Epithelial cell of esophagus (primary cell): ENCODE measurements at places on chromosomes 3 and 15.

DNA sequence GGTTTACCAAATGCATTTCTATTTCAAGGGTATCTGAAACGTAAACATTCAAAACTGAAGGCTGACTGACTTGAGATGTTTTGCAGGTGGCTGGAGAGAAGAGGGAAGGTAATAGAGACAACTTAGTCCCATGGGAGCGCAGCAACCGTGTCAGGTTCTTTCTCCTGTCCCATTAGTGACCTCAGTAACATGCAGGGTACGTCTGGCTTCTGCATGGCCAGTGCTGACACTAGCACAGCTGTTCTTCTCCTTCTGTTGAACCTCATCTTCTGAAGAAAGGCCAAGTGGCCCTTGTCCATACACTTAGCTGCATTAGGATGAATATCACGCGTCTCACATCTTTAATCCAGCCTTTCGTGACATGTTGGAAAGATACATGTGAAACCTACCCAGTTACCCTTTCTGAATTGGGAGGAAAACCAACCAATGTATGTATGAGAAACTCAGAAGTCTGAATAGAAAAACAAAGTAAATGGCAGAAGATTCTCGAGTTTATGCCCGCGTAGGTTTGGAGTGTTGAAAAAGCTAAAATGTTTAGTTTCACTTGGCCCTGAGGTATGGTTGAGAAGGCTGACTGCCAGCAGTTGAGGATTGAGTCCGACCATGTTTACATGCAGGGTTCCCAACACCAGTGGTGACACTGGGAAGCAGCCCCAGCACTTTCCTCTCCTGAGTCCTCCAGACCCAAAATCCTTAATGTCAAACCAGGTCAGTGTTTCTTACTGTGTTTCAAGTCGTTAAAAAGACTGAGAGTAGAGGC, 10.3 kb downstream of the NCBP2 start:
- no peak for DNase-seq

DNA sequence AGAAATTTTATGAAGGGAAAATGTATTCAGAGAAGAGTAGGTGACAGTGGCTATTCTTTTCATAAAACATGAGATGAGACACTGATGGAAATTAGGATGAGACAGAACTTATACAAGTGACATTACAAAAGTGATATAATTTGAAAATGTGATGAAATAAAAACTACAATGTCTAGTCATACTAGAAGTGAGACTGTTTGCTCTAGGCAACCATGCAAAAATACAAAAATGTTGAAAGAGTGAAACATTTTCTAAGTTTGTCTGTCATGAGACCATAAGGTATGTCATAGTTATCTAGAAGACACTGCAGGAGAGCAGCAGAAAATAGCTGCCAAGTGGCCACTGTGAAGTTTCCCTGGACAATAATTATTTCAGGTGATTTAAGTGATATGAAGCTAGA, 459.5 kb downstream of the DIPK2A start:
- no peak for DNase-seq

DNA sequence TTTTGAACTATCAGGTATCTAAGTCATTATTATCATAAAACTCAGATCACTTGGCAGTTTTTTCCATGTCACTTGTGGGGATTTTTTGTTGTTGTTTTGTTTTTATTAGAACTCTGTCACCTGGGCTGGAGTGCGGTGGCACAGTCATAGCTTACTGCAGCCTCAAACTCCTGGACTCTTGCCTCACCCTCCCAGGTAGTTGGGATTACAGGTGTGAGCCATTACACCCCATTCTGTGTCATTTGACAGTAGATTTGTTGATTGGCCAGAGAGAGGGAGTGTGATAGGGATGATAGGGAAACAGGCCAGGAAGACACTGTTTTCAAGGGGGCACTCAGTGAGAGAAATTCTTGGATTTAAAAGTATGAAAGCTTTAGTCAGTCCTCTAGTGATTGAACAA, 54.7 kb upstream of the SCAANT1 start:
- DNase-seq: peak; percentile 54

- DNase-seq: no peak
Measured at GRCh38 chr15:31241888-31242522, 84.6 kb upstream of the KLF13 start.

DNA sequence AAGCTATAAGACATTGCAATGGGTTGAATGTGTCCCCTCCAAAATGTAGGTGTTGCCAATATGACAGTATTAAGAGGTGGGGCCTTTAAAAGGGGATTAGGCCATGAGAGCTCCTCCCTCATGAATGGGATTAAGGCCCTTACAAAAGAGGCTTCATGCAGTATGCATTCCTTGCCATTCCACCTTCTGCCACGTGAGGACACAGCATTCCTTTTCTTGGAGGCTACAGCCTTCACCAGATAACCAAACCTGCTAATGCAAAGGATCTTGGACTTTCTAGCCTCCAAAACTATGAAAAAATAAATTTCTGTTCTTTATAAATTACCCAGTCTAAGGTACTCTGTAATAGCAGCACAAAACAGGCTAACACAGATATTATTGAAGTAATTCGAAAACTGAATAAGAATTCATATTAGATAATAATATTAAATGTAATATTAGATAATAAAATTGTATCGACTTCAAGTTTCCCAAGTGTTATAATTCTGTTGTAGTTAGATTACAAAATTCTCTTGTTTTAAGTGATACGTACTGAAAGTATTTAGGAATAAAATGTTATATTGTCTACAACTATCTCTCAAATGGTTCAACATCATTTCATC, 29.4 kb upstream of the ATP8B4 start:
- DNase-seq: peak; percentile 84

GRCh38 chr15:78256044-78256437, 8.3 kb upstream of the DNAJA4 start:
- DNase-seq: no peak

DNA sequence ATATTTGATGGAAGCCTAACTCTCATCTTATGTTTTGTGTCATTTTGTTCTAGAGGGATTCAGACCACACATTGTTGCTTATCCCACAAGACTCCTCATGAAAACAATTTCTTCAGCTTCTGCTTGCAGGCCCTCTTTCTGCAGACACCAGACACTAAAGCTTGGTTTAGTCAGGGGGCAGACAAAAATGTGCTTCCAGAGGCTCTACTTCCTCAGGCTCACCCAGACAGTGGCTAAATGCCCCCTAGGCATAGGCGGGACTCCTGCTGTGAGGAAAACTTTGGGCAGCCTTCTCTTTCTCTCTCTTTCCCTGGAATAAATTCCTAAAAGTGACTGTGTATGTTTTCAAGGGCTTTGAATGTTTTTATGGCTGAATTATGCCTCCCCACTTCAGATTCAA, 435.4 kb upstream of the ATP11B start:
- DNase-seq: peak; percentile 19

DNA sequence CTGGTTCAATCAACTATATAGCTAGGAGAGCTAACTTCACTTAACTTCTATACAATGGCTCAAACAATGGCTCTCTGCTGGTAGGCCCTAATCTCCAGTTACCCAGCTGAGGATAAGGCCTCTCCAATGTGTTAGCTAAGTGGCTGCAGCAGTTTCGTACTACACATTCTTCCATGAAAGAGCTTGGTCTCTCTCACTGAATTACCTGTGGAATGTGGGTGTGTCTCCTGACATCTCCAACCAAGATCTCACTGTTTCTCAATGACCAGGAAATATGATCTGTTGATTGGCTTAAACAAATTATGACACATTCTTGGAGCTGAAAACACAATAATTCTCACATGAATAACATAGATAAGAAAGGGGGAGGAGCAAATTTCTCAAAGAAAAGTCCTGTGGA, 169.8 kb upstream of the ROBO1 start:
- DNase-seq: peak; percentile 96

DNA sequence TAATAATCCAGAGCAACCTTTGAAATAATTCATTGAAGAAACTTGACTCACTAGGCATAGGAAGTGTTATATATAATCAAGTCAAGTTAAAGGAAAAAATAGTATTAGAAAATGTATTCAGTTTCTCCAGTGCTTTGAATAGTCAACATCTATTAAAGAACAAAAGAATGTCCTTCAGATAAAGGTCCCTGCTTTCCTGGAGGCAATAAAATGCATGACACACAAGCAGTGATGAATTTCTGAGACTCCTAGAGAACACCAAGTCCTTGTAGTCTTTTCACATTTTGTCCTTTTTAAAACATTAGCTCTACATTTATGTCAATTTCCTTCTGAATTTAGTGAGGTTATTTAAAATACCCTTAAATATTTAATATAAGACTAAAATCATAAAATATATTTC, 695.5 kb downstream of the EPHA3 start:
- no peak for DNase-seq

DNA sequence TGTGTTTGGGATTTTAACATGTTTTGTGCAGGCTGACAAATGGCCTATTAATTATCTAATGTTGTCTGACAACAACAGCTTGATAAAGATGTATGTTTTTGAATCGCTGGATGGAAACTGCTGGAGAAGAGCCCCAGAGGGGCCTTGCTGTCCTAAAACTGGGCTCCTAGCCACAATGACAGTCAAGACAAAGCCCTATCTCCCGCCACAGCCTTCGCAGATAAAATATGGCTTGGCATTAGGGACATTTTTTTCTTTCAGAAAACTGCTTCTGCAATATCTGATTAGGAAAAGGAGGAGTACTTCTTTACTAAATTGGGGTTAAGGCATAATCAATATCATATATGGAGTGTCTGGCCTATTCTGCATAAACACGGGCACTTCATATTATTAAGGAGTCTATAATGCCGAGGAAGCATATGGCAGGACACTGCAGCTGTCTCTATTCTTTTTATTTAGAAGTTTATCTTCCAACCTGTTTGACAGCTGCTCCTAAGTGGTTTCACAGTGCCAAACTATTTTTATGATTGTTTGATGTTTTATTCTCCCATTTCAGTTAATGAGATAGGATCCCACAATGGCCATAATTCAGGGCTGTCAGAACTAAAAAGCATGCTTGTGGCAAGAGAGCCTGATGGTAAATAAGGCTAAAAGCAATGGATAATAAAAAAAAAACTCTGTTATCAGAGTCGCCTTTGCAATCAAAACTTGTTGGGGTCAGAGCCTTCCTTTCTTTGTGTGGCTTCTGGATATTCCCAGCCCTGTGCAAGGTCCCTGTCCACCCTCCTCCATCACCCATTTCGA, 210.1 kb downstream of the MECOM start:
- DNase-seq: no peak

DNA sequence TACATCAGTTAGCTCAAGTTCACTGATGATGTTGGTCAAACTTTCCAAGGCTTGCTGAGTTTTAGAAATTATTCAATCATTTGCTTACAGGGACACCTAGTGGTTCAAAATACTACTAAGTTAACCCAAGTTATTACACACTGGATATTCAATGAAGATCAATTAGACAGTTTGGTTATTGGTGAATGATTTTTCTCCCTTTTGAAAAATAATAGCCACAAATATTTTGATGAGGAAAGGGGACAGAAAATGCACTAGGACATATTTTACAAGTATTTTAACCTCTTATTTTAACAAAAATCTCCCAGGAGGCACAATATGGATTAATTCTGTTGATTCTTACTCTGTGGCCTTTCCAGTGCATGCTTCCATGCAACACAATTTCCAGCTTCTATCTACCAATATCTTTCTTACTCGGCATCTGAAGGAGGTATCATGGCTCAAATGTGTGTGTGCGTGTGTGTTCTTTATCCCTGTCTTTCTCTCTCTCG, 20.1 kb upstream of the GOLGA6L2 start:
- peak; percentile 17 for DNase-seq

DNA sequence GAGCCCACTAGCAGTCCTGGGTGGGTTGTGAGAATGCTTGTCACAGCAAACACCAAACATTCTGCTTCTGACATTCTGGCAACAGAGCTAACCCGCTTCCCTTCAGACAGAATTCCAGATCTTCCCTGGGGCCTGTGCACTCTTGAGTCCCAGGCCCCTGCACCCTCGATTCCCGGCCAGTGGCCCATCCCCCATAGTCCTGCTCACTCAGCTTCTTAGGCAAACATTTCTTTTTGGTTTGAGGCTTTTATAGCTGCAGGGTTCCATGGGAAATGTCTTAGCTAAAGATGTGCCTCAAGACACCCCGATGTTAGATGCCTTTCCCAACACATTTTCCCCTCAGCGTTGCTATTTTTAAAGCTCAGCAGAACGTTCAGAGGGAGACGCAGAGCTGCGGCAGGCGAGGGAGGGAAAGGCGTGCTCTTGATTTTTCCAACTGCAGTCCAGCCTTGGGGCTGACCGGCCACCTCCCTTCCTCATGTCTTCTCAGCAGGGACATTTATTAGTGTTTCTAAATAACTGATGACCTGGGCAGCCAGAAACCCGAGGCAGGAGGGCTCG, 35.2 kb downstream of the ABTB1 start:
- no peak for DNase-seq

DNA sequence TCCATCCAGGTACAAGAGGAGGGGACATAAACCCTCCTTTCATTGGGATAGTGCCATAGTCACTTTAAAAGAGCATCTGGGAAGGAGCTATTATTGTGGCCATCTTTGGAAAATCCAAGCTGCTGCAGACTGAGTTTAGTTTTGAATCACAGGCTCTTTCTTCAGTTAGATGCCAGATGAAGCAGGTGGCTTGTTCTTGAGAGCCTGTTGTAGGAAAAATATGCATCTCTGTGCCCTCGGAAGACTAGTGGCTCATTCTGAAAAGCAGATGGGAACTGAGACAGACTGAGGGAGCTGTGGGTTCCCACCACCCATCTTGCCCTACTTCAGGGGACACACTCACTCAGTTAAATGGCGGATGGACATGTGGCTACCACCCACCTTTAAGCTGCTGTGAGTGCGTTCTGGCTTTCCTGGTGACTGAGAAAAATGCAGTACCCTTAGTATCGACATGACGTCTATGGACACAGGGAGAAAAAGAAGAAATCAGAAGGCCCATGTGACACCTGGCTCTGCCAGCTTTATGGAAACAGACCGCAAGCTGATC, 50.2 kb downstream of the RARB start:
- DNase-seq: no peak

DNA sequence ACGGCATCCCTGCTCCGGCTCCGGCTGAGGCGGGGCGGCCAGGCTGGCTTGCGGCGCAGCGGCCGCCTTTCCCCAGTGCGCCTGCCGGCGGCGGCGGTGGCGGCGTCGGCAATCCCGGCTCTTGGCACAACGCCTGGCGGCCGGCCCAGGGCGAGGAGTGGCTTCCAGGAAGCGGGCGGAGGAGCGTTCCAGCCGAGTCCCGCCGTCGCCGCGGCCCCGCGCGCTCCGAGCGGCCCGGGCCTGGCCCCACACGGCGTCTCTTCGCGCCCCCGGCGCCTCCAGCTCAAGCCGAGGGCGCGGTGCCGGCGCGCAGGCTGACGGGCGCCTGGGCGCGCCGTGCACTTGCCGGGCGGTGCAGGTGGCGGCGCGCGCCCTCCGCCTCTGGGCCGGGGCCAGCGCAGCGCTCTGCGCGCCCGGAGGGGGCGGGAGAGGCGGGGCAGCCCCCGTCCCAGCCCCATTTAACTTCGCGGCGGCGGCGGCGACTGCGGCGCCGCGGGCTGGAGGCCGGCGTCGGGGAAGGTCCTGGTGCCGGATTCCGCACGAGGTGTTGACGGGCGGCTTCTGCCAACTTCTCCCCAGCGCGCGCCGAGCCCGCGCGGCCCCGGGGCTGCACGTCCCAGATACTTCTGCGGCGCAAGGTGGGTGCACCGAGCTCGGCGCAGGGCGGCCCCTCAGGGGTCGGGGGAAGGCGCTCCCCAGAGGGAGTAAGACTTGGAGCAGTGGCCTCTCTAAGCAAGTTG, at the start of gene ADAMTSL3:
Gene ADAMTSL3 (plus strand): TSS at position 485 of the 740 bp plus-strand sequence. CDS start 1,639 bp downstream, outside the sequence.
- peak; percentile 76 for DNase-seq
